Left ventricle myocardium inferior (tissue), 1 donor: ENCODE measurements at places on chromosomes 6 and 20. TPM values are rescaled to one million over a fixed set of nuclear protein-coding genes. Genes with fewer than 3 reads are reported as not detected.

GRCh38 chr6:25042036-25042521 is 106.3 kb upstream of the RIPOR2 start:
- no peak for DNase-seq

GRCh38 chr20:58636983-58637421 is 14.1 kb upstream of the STX16 start:
- no peak for DNase-seq

Gene HACE1
- total RNA-seq, result 5.9 TPM

GRCh38 chr6:119453242-119454200 is 104.0 kb upstream of the MAN1A1 start:
- DNase-seq, result no peak
